ENCODE measurements at places on chromosomes 16 and 17. TPM values are rescaled to one million over a fixed set of nuclear protein-coding genes. Genes with fewer than 3 reads are reported as not detected.

DNA sequence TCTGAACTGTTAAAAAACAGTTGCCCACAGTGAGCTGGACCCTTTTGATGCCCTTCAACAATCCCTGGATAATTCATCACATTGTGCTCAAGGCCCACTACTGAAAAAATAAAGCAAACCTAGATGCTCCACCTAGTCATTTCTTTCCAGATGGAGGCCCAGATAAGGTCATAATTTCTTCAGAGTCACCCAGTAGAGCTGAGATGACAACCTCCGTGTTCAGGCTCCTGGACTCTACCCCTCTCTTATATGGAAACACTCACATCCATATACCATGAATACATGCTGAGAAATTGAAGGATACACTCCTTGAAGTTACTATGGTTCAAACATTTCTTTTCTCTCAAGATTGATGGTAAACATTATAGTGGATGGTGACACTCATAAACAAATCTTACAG is 2.7 kb upstream of the ABCA3 start:
- ATAC-seq: no peak

DNA sequence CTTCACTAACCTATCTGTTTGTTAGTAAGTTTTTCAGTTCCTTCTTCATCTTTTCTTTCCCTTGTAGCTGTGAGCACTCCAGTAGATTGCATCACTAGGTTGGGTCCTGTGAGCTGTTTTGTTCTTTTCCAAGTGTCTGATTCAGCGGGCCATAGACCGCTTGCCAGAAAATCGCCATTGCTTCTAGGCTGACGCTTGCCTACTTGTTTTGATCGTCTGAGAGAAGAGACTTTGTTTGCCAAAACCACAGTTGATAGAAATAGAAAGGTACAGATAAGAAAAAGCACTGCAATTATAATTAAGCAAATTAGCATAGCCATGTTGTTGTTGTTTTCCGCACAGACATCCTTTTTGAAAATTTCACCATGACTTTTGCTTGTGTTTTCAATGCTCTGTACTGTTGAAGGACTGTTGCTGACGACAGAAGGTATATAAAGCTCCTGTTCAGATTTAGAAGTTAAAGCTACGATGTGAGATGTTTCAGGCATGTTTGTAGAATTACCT is 3.1 kb downstream of the EVI2A start:
- peak; percentile 84 for ATAC-seq

- ATAC-seq: no peak
These were observed 42.0 kb downstream of the MGAT5B start for GRCh38 chr17:76909971-76910760.

DNA sequence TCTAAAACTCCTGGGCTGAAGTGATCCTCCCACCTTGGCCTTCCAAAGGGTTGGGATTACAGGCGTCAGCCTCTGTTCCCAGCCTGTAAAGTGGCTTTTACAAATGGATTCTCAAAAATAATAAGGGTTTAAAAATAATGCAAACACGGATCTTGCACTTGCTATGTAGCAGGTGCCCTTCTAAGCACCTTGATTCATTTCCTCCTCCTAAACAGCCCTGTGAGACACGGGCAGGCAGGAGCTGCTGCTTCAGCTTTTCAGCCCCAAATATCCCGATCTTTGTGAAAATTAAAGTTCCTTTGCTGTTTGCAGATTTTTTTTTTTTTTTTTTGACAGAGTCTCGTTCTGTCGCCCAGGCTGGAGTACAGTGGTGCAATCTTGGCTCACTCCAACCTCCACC is 31.7 kb downstream of the NAGPA start:
- ATAC-seq: no peak

DNA sequence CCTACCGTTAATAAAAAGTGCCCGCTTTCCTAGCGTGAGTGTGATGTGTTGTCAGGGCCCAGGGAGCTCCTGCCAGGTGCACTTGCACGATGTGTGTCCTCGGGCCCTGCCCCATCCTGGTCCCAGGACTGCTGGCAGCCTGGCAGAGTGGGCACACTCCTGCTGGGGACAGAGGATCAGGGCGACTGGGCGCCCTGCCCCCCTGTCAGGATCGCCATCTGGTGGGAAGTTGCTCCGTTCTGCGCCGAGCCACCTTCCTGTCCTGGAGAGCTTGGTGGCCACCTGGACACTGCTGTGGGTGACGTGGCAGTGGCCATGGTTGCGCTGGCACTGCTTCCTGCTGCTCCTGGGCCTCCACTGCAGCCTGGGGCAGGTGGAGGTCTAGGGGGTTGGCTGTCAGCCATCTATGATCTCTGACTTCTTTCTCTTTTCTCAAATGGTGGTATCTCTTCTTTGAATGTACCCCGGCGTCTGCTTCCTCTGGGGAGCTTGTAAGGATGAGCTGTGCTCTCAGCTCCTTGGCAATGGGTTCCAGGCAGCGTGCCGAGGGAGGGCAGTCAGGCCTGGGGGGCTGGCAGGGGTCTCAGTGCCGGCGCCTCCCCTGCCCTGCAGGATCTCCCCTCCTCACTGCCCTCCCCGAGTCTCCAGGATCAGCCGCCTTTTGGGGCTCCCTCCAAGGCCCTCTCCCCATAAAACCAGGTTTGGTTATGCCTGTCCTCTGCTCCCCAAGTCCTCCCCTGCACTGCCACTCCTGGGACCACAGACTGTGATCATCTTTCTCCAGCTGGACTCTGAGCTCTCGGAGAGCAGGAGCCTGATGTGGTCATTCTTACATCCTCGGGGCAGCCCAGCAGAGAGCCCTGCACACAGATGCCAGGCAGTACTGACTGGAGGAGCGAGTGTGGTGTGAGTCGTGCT is 76.9 kb downstream of the AMFR start:
- ATAC-seq: no peak

- no peak for ATAC-seq
These were observed 4.7 kb upstream of the RAB40B start for GRCh38 chr17:82703036-82703745.

DNA sequence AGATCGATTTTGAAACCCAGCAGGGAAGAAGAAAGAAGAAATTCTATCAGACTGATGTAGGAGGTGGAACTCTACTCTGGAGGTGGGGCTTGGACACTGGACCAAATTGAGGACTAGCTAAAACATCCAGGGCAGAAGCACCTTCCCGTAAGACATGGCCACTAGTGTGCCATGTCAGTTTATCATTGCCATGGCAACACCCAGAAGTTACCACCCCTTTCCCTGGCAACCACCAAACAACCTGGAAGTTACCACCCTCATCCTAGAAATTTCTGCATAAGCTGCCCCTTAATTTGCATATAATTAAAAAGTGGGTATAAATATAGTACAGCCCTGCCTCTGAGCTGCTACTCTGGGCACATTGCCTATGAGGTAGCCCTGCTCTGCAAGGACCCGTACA is 66.7 kb downstream of the NACA2 start:
- ATAC-seq: no peak

DNA sequence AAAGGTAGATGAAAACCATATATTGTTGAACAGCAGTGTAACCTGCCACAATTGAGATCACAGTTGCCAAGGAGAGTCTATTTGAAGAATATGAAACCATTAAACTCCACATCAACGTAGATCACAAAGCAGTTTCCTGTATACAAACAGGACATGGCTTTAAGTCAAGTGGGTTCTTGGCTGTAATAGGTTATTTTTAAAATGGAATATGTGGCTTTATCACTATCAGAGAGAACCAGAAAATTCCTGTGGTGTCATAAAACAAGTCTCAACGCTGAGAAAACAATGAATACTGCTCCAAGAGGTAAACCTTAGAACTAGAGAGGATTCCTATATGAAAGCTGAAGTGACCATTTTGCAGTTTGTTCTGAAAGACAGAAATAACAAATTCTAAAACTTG is 999.7 kb downstream of the CDH11 start:
- no peak for ATAC-seq

GRCh38 chr17:22517716-22518115 is 825.4 kb downstream of the KCNJ18 start:
- no peak for ATAC-seq

DNA sequence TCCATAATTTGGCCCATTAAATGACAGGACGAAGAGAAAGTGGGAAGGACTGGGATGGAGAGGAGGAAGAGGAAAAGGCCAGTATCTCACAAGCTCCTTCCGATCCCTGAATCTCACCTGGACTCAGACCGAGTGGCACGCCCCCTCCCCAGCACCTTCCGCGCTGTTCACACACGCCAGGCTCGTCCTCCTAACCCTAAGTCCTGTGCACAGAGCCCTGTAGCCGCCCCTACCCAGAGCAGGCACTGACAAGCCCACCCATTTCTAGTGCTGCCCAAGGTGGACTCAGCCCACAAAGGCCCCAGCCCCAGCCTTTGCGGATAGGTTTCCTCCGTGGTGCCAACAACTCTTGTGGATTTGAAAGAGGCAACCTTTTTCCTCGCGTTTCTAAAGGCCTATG is 9.2 kb downstream of the HS3ST3B1 start:
- no peak for ATAC-seq

DNA sequence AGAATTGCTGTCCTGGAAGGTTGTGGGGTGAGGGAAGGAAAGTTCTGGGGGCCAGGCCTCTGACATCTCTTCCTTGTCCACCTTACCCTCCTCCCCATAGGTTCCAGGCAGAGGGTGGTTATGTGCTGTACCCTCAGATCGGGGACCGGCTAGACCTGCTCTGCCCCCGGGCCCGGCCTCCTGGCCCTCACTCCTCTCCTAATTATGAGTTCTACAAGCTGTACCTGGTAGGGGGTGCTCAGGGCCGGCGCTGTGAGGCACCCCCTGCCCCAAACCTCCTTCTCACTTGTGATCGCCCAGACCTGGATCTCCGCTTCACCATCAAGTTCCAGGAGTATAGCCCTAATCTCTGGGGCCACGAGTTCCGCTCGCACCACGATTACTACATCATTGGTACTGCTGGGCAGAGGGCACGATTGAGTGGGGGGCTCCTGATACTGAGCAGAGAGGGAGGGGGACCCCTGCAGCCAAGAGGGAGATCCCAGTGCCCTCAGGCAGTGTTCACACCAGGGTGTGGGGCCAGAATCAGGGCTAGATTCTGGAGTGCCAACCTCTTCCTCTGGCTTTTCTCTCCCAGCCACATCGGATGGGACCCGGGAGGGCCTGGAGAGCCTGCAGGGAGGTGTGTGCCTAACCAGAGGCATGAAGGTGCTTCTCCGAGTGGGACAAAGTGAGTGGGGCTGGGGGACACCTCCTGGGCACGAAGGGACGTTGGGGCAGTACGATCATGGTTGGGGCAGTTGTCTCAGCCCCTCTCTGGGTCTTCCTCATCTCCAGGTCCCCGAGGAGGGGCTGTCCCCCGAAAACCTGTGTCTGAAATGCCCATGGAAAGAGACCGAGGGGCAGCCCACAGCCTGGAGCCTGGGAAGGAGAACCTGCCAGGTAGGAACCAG is 3.1 kb downstream of the EFNB3 start:
- ATAC-seq: no peak

DNA sequence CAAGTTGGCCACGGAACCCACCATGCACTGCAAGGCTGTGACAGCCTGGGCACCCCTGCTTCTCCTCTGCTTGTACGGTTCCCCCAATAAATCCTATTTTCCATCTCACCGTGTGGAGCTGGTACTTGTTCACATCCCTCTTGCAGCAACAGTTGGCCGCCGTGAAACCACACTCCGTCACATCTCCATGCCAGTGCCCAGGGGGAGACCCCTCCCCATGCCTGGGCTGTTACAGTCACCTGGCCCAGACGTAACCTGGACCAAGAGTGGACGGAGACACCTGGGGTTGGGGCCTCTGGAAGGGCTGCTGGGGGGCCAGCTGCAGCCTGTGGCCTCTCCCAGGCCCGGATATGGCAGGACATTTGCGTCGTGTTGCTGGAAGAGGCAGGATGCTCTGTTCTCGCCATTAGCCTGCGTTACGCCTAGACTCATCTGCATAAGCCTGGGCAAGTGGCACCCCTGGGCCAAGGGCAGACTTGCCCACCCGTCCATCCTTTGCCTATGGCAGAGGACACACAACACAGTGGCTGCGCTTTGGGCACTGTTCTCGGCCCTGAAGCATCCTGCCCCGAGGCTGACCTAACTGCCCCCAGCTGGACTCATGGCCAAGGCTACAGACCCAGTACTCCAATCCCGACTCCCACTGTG is 14.2 kb upstream of the KREMEN2 start:
- no peak for ATAC-seq

DNA sequence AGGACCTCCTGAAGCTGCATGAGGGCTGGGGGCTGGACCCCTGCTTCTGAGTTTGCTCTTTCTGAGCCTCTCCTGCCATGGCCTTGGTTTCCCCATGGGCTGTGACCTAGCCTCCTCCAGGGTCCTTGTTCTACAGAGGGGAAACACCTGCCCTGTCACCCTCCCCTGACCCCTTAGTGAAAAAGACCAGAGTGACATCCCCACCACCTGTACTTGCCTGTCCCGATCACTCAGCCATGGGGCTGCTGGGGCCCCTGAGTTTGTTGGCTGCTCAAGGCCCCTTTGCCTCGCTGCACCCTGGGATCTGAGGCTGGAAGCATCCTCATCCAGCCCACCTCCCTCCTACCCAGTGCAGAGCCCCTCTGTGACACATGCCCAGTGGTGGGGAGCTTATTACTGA is 800 bp downstream of the NOD2 start:
- ATAC-seq: no peak

GRCh38 chr16:648071-648780 is 939 bp upstream of the WDR90 start:
- no peak for ATAC-seq

- no peak for ATAC-seq
These were observed 49.9 kb downstream of the DNAH17 start for GRCh38 chr17:78527345-78527744.

GRCh38 chr16:70612931-70613330 is 33.4 kb upstream of the IL34 start:
- ATAC-seq: no peak

DNA sequence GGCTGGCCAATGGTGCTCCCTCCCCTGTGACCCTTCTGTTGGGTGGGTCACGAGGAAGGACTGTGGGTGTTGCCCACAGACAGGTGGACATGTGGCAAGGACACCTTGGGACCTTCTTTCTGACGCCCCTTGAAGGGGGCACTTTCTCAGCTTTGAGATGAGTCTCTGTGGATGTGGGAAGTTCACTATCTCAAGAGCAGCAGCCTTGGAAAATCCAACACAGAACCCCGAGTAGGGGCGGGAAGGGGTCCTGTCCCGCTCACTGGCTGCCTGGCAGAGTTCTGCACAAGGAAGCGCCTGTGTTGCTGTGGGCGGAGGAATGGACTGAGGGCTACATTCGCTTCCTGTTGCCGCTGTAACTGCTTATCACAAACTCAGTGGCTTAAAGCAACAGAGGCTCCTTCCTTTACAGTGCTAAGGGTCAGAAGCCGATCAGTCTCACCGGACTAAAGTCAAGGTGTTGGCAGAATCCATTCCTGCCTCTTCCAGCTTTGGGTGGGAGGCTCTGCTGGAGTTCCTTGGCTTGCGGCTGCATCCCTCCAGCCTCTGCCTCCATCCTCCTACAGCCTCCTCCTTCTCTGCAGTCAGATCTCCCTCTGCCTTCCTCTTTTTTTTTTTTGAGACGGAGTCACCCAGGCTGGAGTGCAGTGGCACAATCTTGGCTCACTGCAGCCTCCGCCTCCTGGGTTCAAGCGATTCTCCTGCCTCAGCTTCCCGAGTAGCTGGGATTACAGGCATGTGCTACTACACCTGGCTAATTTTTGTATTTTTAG is 305.2 kb downstream of the SEC14L1 start:
- no peak for ATAC-seq

CCL7 gene
- not detected for total RNA-seq

KRTAP3-1 gene
- total RNA-seq: not detected

HS3ST6 gene
- total RNA-seq: not detected

UBE2O gene
- 13.0 TPM for total RNA-seq
